Cerebellar cortex (tissue), 1 donor: ENCODE measurements at places on chromosomes 12 and 14.

- no peak for DNase-seq
These were observed 187.0 kb downstream of the ETV6 start for GRCh38 chr12:11836282-11837151.

DNA sequence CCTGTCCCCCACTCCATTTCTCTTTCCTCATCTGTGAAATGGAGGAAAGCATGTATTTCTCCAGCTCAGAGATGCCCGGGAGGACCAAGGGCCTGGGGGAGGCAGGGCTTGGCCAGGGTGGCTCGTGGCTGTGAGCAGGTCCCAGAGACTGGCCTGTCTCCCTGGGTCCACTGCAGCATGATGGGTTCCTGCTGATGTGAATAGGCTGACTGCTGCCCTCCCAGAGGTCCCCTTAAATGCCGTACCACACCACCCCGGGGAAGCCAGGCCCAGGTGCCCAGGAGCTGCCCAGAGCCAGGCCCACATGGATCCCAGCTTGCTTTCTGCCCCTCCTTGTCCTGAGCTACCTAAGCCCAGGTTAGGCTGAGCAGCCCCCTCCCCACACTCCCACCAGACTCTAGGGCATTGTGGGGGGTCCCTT, 158.2 kb upstream of the C14orf180 start:
- no peak for DNase-seq

DNA sequence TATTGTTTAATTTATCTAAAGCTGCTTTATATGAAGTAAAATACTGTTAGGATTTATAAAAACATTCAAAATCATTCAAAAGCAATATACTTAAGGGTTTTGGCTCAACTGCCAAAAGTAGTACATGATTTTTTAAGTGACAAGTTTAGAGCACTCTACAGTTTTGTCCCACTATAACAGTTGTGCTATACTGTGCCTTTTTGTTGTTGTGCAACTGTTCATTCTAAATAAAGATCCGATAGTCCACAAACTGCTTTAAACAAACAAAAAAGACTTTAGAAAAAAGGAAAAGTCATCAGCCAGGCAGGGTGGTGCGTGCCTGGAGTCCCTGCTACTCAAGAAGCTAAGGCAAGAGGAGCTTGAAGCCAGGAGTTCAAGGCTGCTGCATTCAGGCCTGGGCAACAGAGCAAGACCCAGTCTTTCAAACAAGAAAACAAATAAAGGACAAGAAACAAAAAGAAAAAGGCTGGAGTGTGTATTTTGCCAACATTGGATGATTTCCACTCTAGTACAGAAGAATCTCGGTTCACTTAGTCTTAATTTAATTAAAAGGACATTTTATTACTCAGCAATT, 7.3 kb downstream of the C2CD5 start:
- DNase-seq = no peak

GRCh38 chr12:25979563-25979962, 21.1 kb downstream of the RASSF8 start:
- DNase-seq = no peak

DNA sequence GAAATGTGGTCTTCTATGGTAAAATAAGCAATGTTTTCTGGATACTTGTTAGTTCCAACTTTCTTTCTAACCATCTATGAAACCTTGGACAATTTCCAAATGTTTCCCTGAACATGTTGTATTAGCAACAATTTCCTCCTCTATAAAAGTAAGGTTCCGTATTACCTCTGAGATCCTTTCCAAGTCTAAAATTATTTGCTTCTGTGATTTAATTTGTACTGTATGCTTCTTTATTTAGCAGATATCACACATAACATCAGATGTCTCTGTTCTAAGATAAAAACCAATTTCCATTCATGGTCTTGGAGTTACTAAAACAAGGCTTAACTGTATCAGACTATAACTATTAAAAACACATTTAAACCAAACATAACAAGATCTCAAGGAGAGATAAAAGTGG, 177.2 kb downstream of the FOXA1 start:
- DNase-seq = no peak

GRCh38 chr12:130993759-130994670, 40.3 kb downstream of the ADGRD1 start:
- no peak for DNase-seq

- DNase-seq = no peak
These were observed 18.1 kb upstream of the KIF26A start for GRCh38 chr14:104120281-104120741.

DNA sequence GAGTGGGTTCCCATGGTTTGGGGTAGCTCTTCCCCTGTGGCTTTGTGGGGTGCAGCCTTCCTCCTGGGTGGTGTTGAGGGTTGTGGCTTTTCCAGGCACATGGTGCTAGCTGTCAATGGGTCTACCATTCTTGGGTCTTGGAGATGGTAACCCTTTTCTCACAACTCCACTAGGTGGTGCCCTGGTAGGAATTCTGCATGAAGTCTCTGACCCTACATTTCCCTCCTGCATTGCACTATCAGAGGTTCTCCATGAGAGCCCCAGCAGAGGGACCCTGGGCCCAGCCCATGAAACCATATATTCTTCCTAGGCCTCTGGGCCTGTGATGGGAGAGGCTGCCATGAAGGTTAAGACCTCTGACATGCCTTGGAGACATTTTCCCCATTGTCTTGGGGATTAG, 1093.3 kb downstream of the SLC16A7 start:
- DNase-seq = no peak

DNA sequence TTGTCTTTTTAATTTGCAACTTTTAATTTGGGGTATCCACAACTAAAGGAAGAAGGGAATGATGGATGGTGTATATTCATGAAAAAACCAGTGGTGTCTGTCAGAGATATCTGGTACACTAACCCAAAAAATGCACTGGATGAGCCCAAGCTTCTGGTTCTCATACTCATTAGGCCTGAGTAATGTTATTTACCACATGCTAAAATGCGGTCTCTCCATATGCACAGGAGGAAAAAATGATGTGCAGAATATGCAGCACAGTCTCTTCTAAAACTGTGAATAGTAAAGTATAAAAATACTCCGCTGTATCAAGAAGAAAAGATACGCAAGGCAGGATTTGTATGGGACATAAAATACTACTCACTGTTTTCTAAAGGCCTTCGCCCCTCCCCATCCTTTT, 275.6 kb upstream of the NAV3 start:
- DNase-seq = no peak

DNA sequence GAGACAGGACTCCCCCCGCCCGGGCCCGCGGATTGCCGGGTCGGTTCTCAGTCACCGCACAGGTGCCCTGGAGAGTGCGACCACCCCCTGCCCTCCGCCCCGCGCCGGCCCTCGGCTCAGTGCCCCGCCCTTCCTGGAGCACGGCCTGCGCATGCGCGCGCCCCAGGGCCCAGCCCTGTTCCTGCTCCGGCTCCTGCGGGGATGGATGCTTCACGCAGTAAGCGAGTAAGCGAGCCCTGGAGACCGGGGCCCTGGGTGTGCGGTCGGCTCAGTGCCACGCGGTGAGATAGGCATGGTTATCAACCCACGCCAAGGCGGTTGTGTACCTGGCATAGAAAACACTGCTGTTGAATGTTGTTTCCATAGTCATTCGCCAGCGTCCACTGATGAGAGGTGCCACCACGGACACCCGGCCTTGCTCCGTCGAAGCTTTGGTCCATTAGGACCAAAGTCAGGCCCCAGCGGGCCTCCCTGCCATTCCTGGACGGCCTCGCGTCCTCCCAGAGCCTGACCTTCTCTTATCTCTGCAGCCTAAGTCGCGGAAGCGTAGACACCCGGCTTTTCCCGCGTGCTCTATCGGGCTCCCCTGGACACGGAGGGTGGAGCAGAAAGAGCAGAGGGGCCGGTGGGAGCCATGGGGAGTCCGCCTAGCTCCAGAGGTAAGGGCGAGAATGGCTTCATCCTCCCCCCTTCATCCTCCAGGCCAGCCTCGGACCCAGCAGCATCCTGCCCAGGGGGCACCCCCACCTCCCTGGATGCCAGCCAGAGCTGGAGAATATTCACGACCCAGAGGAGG, 90.6 kb downstream of the PAPOLA start:
- no peak for DNase-seq

GRCh38 chr14:25259470-25259869, 209.5 kb upstream of the STXBP6 start:
- no peak for DNase-seq

GRCh38 chr12:49470986-49471385, 67.8 kb upstream of the KCNH3 start:
- DNase-seq = no peak

DNA sequence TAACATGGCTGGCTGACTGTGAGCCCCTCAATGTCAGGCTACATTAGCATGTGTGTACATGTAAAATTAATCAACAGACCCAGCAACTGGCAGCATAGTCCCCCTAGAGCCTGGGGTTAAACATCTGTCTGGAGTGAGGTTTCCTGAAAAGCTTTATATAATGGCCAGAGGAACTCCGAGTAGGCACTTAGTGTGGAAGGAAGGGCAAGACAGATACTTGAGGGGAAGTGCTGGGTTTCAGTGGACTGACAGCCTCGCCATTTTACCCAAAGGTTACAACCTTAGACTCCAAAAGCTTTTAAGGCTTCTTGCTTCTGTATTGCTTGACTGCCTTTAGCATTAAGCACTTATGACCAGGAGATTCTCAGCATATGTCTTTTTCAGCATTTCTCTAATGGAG, 430.8 kb downstream of the FLRT2 start:
- no peak for DNase-seq

GRCh38 chr12:87813476-87814234, 215.5 kb downstream of the C12orf50 start:
- DNase-seq = no peak

DNA sequence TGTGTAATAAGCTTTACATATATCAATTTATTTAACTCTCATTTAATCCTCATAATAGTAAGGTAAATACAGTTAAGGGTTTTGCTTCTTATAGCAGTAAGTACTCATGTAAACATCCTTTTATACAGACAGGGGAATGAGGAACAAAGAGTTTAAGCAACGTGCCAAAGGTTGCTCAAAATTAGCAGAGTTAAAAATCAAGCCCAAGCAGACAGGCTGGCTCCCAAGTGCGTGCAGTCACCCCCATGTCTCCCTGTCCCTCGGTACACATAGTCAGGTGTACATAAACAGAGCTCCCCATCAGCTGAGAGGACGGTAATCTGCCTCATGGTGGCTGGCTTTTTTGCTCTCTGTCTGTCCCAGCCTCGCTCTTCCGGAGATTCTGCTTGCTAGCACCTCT, 126.4 kb downstream of the DERA start:
- no peak for DNase-seq

GRCh38 chr14:88849716-88850115, 25.3 kb downstream of the TTC8 start:
- DNase-seq = no peak

DNA sequence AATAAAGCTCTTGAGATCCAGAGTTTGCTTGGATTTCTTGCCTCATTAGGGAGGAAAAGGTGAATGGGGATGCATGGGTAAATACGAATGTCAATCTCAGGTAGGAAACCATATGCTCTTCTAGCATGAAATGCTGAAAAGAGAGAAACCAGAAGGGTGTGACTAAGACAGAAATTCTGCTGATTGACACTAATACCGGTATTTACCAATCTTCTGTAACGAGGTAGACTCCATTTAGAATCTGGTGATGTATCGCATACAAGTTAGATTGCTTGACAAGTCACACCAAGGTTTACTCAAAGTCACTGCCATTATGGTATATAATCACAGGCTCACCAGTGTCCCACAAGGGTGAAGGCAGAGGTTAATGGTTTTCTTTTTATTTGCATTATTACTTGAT, 337.9 kb downstream of the NRXN3 start:
- DNase-seq = no peak

- DNase-seq = no peak
These were observed 6.5 kb upstream of the GLT8D2 start for GRCh38 chr12:104056419-104056972.

- DNase-seq = no peak
These were observed 51.4 kb upstream of the IFNG-AS1 start for GRCh38 chr12:67937822-67938221.

GRCh38 chr14:38090506-38090905, 117.2 kb upstream of the SSTR1 start:
- no peak for DNase-seq

DNA sequence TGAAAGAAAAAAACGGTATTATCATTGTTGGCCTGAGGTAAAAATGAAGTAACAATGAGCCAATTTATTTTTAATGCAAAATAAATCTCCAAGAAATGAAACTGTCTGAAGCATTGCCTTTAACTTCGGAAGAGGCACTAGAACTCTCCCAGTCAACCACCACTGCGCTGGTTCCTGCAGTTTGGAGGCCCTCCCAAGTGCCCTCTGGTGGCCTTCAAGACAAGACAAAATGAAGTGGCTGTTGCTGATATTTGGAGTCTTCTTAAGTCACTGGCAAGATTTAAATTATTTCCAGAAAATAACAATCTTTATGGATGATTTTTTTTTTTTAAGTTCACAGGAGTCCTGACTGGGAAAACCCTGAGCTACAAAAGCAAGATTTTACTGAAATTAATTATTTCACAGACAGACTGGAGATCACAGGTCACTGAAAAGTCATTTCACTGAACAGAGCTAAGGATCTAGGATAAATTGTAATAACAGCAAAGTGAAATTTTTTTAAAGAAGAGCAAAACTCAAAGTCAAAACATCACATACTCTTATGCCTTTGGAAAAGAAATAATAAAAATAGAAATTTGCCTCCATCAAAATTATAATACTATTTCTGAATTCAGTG, 58.2 kb downstream of the DICER1 start:
- DNase-seq = peak; percentile 56

- no peak for DNase-seq
These were observed 615 bp downstream of the DDX51 start for GRCh38 chr12:132143336-132144071.
